ENCODE measurements at places on chromosomes 7 and 10. TPM values are rescaled to one million over a fixed set of nuclear protein-coding genes. Genes with fewer than 3 reads are reported as not detected.

SYNPO2L gene
- total RNA-seq: not detected

PDZD7 gene
- total RNA-seq: 1.1 TPM

DMBT1 gene
- not detected for total RNA-seq

NAT16 gene
- not detected for total RNA-seq

NPY gene
- not detected for total RNA-seq

ACSL5 gene
- total RNA-seq: 51.8 TPM

ZC3HAV1L gene
- 3.8 TPM for total RNA-seq

NUB1 gene
- total RNA-seq: 119 TPM

- H3K27me3 ChIP-seq: no peaks in the 10 kb centered on the region
- no peaks in the 10 kb centered on the region for H3K4me1 ChIP-seq
- no peak for DNase-seq
- no peak overlapping the region for H3K27ac ChIP-seq
- H3K36me3 ChIP-seq: no peaks in the 10 kb centered on the region
Observed at GRCh38 chr10:127999297-128000129, 92.6 kb downstream of the PTPRE start.

DNA sequence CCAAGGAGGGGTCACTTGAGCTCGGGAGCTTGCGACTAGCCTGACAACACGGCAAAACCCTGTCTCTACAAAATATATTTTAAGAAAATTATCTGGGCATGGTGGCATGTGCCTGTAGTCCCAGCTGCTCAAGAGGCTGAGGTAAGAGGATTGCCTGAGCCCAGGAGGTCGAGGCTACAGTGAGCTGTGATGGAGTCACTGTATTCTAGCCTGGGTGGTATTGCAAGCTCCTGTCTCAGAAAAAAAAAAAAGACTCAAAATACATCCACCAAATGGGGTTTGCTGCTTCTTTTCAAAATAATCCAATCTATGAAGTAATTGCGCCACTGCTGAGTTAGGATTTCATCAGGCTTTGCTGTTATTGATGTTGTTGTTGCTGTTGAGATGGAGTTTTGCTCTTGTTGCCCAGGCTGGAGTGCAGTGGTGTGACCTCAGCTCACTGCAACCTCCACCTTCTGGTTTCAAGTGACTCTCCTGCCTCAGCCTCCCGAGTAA lies 11.1 kb upstream of the VIM start:
- H3K36me3 ChIP-seq: no peaks in the 10 kb centered on the region
- peaks cover 17% of the 10 kb centered on the region for H3K4me1 ChIP-seq
- no peaks in the 10 kb centered on the region for H3K27me3 ChIP-seq
- H3K4me3 ChIP-seq: no peak overlapping the region
- no peak for DNase-seq

DNA sequence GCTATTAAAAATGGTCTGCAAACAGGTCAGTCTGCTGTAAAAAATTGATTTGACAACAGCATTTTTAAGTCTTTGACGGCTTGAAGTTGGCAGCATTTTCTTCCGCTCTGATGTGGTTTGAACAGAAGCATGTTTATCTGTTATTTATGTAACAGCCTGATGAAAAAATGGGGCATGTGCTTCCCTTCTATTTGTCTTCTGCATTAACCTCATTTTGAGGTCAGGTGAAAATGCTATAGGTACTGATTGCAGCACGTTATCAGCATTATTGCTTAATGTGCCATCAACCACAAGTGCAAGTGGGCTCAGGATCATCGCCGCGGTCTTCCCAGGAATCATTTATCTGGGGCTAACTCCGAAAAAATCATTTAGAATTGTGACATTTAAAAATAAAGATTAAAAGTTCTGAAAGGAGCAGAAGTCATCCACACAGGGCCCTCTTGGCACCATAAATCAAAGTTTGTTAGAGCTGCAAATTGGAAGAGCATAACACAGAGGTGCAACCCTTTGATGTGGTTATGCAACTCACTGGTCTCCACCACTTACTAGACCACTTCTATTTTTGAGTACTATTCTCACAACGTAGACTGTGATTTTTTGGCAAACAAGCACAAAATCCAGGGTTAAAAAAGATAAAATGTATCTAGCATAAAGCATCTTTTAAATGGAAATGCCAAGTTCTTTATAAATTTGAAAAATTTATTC lies 307.7 kb downstream of the MDFIC start:
- no peaks in the 10 kb centered on the region for H3K36me3 ChIP-seq
- H3K27me3 ChIP-seq: no peaks in the 10 kb centered on the region
- peak overlapping the region; percentile 15 for H3K4me3 ChIP-seq
- H3K27ac ChIP-seq: peak overlapping the region; percentile 49
- DNase-seq: peak; percentile 62

- no peak overlapping the region for H3K4me3 ChIP-seq
- no peaks in the 10 kb centered on the region for H3K27me3 ChIP-seq
- H3K4me1 ChIP-seq: no peaks in the 10 kb centered on the region
- no peak overlapping the region for H3K27ac ChIP-seq
- no peaks in the 10 kb centered on the region for H3K36me3 ChIP-seq
- no peak for DNase-seq
Observed at GRCh38 chr7:85806321-85806720, 619.5 kb upstream of the SEMA3D start.

GRCh38 chr7:140229101-140229525 lies 52.3 kb upstream of the KDM7A start:
- peak overlapping the region; percentile 84 for H3K27ac ChIP-seq
- peaks cover 43% of the 10 kb centered on the region for H3K4me1 ChIP-seq
- H3K4me3 ChIP-seq: peak overlapping the region; percentile 83
- H3K36me3 ChIP-seq: no peaks in the 10 kb centered on the region
- peak; percentile 38 for DNase-seq

DNA sequence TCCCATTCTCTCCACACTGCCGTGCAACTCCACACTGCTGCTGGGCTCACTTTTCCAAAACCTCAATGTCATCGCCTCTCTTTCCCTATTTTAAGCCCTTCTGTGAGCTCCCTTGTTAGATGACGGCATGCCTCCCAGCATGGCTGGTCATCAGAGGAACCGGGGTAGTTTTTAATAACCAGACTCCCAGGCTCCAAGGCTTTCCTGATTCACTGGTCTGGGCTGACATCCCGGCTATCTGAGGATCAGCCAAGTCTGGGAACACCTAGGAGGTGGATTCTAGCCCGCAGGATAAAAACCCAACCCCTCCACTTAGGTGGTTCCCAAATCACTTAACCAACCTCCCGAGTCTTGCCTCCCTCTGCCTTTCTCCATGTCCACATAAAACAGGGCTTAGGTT lies 295.4 kb upstream of the FZD8 start:
- no peaks in the 10 kb centered on the region for H3K36me3 ChIP-seq
- no peaks in the 10 kb centered on the region for H3K4me1 ChIP-seq
- H3K4me3 ChIP-seq: no peak overlapping the region
- H3K27me3 ChIP-seq: no peaks in the 10 kb centered on the region
- no peak overlapping the region for H3K27ac ChIP-seq

- H3K36me3 ChIP-seq: no peaks in the 10 kb centered on the region
- no peak overlapping the region for H3K27ac ChIP-seq
- no peaks in the 10 kb centered on the region for H3K4me1 ChIP-seq
- DNase-seq: no peak
- H3K4me3 ChIP-seq: no peak overlapping the region
- no peaks in the 10 kb centered on the region for H3K27me3 ChIP-seq
Observed at GRCh38 chr7:121739465-121739864, 133.5 kb upstream of the PTPRZ1 start.

GRCh38 chr7:30028216-30028748 lies at the start of gene PLEKHA8:
PLEKHA8 (plus strand) TSS chr7:30028412; CDS start chr7:30028763, 351 bp downstream.
- H3K27ac ChIP-seq: peak within 1 kb of the TSS; percentile 63
- H3K4me1 ChIP-seq: peaks cover 45% of the 10 kb centered on the region
- H3K27me3 ChIP-seq: no peaks in the 10 kb centered on the region
- peak; percentile 92 for DNase-seq
- no peaks in the 10 kb centered on the region for H3K36me3 ChIP-seq
- H3K4me3 ChIP-seq: peak within 1 kb of the TSS; percentile 87

DNA sequence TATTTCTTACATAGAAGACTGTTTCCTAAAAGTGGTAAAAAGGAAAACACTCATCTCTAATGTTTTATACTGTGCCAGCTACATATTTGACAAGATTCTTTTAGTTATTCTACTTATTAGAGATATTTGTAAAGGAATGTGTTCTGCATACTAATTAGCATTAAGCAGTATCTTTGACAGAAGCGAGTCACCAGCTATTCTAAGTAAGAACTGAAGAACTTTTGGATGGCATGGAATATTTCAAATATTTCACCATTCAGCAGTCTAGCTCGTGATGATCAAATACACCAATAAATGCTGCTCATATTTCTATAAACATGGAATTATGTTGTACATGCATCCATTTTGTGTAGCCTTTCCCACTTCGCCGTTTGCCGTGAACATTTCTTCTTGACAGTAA lies 241.6 kb upstream of the TCF7L2 start:
- H3K4me3 ChIP-seq: no peak overlapping the region
- H3K27me3 ChIP-seq: no peaks in the 10 kb centered on the region
- no peak for DNase-seq
- no peaks in the 10 kb centered on the region for H3K4me1 ChIP-seq
- H3K27ac ChIP-seq: no peak overlapping the region
- H3K36me3 ChIP-seq: no peaks in the 10 kb centered on the region

DNA sequence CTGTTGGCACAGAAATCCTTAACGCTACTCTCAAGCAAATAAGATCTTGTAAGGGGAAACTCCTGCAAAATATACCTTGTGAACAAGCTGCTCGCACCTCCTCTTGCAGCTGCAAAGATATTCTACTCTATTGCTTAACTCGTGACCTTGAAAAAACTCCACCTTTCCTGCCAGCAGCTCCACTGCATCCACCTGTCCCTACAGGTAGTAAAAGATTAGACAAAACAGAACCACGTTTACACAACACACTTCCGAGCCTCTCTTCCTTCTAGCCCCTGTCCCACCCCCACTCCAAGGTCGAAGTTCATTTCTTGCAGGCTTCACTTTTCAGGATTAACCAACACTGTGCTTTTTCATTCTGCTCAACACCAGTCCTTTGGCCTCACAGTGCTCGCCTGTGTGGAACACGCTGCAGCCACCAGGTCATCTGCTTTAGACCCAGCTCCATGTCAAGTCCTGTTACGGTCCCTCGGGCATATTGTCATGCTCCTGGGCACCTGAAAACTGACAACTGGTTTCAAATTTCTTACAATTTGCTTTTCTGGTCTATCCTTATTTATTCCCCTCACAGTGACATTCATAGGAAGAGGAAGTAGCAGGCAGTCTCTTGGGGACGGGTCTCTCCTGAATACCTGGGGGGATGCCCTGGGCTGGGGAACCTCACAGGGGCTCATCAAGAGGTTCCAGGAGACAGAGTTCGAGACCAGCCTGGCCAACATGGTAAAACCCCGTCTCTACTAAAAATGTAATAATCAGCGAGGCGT lies 165.8 kb upstream of the KLF14 start:
- no peaks in the 10 kb centered on the region for H3K27me3 ChIP-seq
- peaks cover 99% of the 10 kb centered on the region for H3K4me1 ChIP-seq
- H3K36me3 ChIP-seq: peaks cover 26% of the 10 kb centered on the region
- DNase-seq: no peak

DNA sequence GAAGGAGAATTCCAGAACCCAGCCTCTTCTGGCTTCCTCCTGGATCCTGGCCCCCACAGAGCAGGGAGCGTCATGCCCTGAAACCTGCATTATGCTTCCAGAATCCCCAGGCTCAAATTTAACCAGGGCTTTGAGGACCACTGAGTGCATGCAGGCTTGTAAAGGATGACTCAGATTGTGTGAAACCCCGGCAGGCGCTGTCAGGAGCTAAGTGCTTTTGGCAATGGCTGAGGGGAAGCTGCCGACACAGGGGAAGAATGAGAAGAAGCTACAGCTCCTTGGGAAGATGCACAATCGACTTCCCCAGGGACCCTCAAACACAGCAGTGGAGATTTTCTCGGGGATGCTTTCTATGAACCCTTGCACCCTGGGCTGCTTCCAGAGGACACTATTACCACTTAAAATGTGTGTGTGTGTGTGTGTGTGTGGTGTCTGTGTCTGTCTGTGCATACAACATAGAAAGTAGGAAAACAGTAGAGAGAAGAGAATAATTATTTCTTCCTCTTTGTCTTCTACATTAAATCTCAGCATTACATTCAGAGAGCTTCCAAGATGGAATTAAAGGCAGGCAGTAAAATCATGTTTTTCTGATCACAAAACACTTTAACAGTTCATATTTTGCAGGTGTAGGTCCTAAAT lies 183.5 kb upstream of the INHBA start:
- no peak for DNase-seq
- no peaks in the 10 kb centered on the region for H3K27me3 ChIP-seq
- no peaks in the 10 kb centered on the region for H3K36me3 ChIP-seq
- no peak overlapping the region for H3K4me3 ChIP-seq

- peak overlapping the region; percentile 76 for H3K4me3 ChIP-seq
- no peaks in the 10 kb centered on the region for H3K27me3 ChIP-seq
- peaks cover 11% of the 10 kb centered on the region for H3K4me1 ChIP-seq
- DNase-seq: no peak
- no peaks in the 10 kb centered on the region for H3K36me3 ChIP-seq
- H3K27ac ChIP-seq: peak overlapping the region; percentile 55
Observed at GRCh38 chr7:30771880-30772425, 736 bp downstream of the MINDY4 start.

DNA sequence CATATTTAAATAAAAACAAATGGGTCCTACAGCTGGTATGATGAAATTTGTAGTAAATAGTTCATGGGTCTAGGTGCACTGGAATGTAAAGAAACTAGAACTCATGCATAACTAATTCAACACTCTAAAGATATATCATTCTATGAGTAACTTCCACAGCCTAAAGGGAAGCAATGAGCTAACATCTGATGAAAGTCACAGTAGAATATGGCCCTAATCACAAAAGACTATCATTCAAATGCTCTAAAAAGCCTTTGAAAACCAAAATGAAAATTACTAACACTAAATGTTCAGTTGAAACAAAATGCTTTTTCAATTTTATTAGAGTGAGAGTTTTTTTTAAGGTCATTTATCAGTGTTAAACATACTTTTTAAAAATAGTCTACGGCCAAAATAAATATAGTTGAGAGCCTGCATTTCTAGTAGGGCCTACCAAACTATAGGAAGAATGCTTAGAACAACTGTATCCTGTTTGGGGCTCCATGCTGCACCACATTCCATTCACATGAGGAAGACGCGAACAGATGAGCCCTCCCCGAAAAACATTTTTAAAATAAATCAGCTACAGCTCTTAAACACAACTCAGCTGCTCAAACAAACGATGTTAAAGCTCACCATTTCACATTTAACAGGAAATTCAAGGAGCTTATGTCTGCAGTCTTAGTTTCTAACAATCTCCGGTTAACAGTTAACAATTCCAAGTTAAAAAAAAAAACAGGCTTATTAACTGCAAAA lies 134.5 kb downstream of the NRBF2 start:
- H3K36me3 ChIP-seq: no peaks in the 10 kb centered on the region
- peaks cover 35% of the 10 kb centered on the region for H3K4me1 ChIP-seq
- DNase-seq: no peak
- H3K27me3 ChIP-seq: no peaks in the 10 kb centered on the region
- H3K27ac ChIP-seq: peak overlapping the region; percentile 94
- peak overlapping the region; percentile 59 for H3K4me3 ChIP-seq

DNA sequence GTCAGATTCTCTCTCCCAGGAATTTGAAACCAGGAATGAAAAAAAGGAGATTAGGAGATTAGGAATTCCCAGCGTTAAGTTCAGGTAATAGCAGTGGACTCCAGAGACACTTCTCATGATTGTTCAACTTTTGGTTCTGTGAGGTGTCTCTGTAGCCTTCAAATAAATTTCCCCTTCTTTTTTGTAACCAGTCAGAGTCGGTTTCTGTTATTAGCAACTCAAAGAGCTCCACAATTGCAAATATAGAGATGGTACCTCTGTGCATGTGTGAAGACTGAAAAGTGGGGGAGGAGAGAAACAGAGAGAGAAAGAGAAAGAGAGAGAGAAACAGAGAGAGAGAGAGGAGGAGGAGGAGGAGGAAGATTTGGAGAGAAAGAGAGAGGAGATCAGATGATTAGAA lies 112.8 kb upstream of the STEAP1B start:
- H3K27ac ChIP-seq: no peak overlapping the region
- H3K4me1 ChIP-seq: no peaks in the 10 kb centered on the region
- H3K27me3 ChIP-seq: no peaks in the 10 kb centered on the region
- no peaks in the 10 kb centered on the region for H3K36me3 ChIP-seq
- H3K4me3 ChIP-seq: no peak overlapping the region
